CD8-positive, alpha-beta memory T cell (primary cell): ENCODE measurements at places on chromosomes 7 and 10. TPM values are rescaled to one million over a fixed set of nuclear protein-coding genes. Genes with fewer than 3 reads are reported as not detected.

DNA sequence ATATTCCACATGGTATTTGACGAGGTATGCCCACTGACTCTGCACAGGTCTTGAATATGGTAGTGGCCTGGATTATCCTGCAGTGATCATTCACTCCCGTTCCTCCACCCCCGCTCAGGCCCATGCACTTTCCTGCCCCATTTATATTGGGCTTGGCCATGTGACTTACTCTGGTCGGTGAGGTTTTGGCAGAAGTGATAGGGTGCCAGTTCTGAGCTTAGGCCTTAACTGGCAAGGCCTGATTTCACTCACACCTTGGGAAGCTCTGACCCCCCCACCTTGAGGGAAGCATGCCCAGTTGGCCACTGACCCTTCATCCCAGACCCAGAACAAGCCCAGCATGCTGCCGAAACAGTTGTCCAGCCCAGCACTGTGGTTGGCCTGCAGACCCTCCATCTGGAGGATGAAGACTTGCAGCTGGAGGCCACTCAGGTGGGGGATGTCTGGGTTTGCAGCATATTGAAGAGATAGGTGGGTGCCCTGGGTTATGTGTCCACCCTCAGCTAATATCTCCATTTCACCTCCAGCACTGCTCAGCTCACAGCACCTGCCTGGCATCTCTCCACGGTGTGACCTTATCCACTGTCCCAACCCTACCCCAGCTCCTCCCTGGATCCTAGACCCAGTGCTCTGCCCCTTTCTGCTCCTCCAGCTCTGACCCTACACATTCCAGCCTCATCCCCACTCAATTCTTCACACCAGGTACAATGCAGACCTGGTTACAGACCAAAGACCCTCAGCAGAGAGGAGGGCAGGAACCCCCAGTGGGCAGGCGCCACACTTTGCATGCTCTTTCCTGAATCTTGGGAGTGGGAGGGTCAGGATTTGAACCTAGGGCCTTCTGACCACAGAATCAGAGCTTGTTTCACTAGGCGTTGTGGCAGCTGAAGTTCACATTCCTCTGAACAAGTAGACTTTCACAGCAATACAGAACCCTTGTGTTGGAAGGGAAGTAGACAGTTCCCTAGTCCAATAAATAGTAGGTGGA is 138.1 kb upstream of the CHST15 start:
- H3K36me3 ChIP-seq = no peaks in the 10 kb centered on the region
- peak; percentile 86 for DNase-seq
- H3K27ac ChIP-seq = no peak overlapping the region
- H3K27me3 ChIP-seq = no peaks in the 10 kb centered on the region

DNA sequence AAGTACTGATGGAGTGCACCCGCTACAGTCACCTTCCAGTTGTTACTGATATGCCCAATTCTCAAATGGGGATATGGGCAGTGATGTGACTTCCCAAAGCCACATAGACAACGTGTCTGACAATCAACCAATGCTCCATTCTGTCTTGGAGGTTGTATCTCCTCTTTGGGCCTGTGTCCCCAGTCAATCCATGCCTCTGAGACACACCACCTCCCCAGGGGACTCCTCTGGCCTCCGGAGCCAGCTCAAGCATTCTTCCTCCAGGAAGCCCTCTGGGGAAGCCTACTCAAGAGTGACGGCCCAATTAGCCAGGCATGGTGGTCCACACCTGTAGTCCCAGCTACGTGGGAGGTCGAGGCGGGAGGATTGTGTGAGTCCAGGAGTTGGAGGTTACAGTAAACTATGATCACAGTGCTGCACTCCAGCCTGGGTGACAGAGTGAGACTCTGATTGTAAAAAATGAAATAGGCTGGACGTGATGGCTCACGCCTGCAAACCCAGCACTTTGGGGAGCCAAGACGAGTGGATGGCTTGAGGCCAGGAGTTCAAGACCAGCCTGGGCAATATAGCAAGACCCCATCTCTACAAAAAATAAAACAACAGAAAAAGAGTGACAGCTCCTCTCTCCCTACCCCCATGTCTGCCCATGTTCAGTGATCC is 99.5 kb upstream of the TNRC18 start:
- DNase-seq = no peak
- no peak overlapping the region for H3K4me3 ChIP-seq
- H3K27ac ChIP-seq = no peak overlapping the region
- no peaks in the 10 kb centered on the region for H3K27me3 ChIP-seq

DNA sequence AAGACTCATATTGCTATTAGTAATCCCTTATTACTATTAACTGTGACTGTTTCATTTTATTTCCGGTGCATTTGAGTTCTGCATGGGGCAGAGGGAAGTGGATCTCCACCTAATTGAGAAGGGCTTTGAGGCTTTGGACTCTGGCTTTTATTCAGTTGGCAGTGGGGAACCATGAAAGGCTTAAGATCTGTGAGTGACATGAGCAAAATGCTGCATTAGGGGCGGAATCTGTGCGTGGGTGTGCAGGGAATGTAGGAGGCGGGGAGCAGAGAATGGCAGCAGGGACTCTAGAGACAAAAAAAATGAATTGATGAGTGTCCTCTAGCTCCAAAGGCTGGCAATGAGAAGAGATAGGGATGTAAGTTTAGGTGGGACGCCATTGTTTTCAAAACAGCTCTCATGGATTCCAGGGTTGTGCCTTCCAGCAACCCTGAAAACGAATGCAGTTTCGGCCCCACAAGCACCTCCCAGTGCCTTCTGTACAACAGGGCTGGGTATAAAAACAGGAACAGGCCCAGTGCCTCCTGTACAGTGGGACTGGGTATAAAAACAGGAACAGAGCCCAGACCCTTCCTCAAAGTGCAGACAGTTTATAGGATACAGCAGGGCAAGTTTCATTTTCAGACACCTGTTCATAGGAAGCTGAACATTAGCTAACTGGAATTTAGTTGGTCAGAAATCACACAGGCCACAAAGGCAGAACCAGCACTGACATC is 663.3 kb upstream of the FOXK1 start:
- H3K27me3 ChIP-seq = no peaks in the 10 kb centered on the region
- H3K4me3 ChIP-seq = no peak overlapping the region
- H3K27ac ChIP-seq = no peak overlapping the region
- no peak for DNase-seq

DNA sequence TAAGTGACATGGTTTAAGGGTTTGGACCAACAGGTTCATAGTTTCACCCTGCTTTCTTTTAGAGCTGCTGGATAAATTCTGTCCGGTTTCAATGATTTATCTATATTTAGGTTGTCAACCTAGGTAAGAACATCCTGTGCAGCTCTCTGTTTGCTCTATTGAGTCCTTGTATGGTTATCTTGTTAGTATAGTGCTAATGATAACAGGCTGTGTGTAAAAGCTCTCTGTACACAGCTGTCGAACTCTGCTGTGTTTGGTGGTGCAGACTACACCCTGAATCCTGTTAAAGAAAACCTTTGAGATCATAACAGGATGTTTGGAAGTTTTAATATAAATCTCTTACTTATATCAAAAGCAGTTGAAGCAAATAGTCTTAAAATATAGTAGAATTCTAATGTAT is 219.2 kb downstream of the SDK1 start:
- no peaks in the 10 kb centered on the region for H3K27me3 ChIP-seq
- no peak overlapping the region for H3K27ac ChIP-seq
- no peak overlapping the region for H3K4me3 ChIP-seq
- no peak for DNase-seq
- H3K4me1 ChIP-seq = no peaks in the 10 kb centered on the region

GRCh38 chr10:14624600-14624999 is 150.1 kb downstream of the FAM107B start:
- no peaks in the 10 kb centered on the region for H3K4me1 ChIP-seq
- H3K4me3 ChIP-seq = no peak overlapping the region
- H3K27me3 ChIP-seq = no peaks in the 10 kb centered on the region
- H3K36me3 ChIP-seq = no peaks in the 10 kb centered on the region
- no peak overlapping the region for H3K27ac ChIP-seq

DNA sequence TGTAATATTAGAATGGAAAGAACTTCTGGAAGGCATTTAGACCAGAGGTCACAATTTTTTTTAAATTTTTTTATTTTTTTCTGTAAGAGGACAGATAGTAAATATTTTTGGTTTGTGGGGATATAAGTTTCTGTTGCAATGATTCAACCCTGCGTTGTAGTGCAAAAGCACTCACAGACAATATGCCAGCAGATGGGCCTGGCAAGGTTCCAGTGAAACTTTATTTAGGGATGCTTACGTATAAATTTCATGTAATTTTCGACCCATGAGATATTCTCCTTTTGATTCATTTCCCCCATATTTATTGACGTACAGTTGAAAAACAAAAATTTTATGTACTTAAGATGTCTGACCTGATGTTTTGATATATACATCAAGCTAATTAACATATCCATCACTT is 72.8 kb upstream of the NMT2 start:
- H3K36me3 ChIP-seq = no peaks in the 10 kb centered on the region
- no peak for DNase-seq
- no peaks in the 10 kb centered on the region for H3K27me3 ChIP-seq

GRCh38 chr10:102522874-102523249 is 19.1 kb downstream of the SUFU start:
- H3K4me3 ChIP-seq = no peak overlapping the region
- H3K4me1 ChIP-seq = no peaks in the 10 kb centered on the region
- no peak overlapping the region for H3K27ac ChIP-seq

DNA sequence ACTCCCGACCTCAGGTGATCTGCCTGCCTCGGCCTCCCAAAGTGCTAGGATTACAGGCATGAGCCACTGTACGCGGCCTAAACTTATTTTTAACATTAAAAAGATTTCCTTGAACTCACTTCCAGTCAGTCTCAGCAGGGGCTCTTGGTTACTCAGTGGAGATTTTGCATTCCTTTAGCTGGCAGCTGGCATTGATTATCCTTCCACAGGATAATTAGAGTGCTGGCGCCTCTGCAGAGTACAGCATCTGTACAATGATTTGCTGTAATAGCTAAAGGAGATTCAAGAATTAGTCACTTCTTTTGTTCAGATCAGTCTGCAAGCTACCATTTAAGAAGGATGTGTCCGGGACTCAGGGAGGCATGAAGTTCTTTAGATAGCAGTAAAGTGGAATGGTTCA is 125.0 kb upstream of the NPY start:
- no peak overlapping the region for H3K27ac ChIP-seq
- no peak overlapping the region for H3K4me3 ChIP-seq
- no peak for DNase-seq
- H3K27me3 ChIP-seq = no peaks in the 10 kb centered on the region

GRCh38 chr7:14305233-14305866 is 315.9 kb upstream of the ETV1 start:
- no peaks in the 10 kb centered on the region for H3K27me3 ChIP-seq
- no peak overlapping the region for H3K4me3 ChIP-seq
- no peak overlapping the region for H3K27ac ChIP-seq
- H3K36me3 ChIP-seq = no peaks in the 10 kb centered on the region
- DNase-seq = no peak

GRCh38 chr7:80736371-80737125 is 98.1 kb downstream of the CD36 start:
- H3K4me1 ChIP-seq = no peaks in the 10 kb centered on the region
- no peaks in the 10 kb centered on the region for H3K36me3 ChIP-seq
- H3K27ac ChIP-seq = no peak overlapping the region
- no peak overlapping the region for H3K4me3 ChIP-seq
- DNase-seq = no peak
- no peaks in the 10 kb centered on the region for H3K27me3 ChIP-seq

GRCh38 chr10:2278363-2278762 is 541.0 kb upstream of the ADARB2 start:
- no peak overlapping the region for H3K27ac ChIP-seq
- no peaks in the 10 kb centered on the region for H3K27me3 ChIP-seq
- H3K4me3 ChIP-seq = no peak overlapping the region
- H3K4me1 ChIP-seq = no peaks in the 10 kb centered on the region
- no peak for DNase-seq

GRCh38 chr10:47260505-47261111 is 39.4 kb upstream of the GDF10 start:
- H3K36me3 ChIP-seq = no peaks in the 10 kb centered on the region
- no peak overlapping the region for H3K27ac ChIP-seq
- H3K4me3 ChIP-seq = no peak overlapping the region

DNA sequence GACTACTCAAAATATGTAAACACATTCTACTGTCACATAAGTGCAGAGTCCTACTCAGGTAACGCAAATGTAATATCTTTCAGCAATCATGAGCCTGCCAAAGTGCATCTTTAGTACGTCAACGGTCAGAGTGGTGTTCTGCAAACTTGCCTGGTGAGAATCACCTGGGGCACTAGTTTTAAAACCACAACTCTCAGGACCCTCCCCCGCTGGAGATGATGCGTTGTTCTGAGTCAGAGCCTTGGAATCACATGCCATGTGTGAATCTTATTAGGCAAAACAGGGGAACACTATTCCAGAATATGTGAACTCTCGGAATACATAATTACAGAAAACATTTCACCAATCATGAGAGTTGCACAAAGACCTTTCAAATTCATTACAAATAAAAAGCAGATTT is 115.7 kb downstream of the TPK1 start:
- H3K36me3 ChIP-seq = no peaks in the 10 kb centered on the region
- no peak overlapping the region for H3K27ac ChIP-seq
- no peaks in the 10 kb centered on the region for H3K4me1 ChIP-seq
- H3K4me3 ChIP-seq = no peak overlapping the region

DNA sequence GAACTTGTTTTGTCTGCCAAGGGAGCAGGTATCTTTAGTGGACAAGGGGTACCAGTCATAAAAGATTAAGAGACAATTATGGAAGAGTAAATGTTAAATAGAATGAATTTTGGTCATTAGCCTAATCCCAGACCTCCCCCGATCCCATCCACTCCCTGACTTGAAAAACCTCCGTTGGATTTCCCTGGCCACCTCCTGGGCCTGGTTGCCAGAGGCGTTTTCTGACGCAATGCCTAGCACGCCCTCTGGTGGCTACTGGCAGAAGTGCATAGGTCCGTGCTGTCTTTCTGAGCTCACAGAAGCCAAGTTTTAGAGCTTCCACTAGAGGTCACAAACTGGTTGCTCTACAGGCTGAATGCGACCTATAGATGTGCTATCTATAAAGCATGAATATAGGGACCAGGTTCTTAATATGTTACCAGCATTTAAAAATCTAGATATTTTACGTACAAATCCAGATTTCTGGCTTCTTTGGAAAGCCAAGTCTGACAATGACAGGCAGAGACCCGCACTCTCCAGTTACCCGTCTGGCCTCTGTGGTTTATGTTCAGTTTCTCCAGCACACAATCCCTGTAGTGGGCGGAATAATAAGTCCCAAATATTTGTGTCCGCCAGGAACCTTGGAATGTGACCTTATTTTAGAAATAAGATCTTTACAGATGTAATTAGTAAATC is 39.8 kb downstream of the SPOCK2 start:
- H3K4me1 ChIP-seq = no peaks in the 10 kb centered on the region
- H3K27ac ChIP-seq = no peak overlapping the region
- H3K27me3 ChIP-seq = no peaks in the 10 kb centered on the region
- no peak overlapping the region for H3K4me3 ChIP-seq
- no peaks in the 10 kb centered on the region for H3K36me3 ChIP-seq

DNA sequence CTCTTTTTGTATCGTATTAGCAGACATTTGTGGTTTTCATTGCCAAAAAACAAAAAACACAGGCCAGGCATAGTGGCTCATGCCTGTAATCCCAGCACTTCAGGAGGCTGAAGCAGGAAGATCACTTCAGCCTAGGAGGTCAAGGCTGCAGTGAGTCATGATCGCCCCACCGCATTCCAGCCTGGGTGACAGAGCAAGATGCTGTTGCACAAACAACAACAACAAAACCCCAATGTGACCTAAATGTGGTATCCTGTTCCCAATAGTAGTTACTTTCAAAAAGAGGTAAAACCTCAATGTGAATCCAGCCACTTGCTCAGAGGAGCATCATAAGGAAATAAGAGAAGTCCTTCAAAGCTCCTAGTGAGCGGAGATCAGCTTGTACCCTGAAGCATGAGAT is 45.8 kb upstream of the SKAP2 start:
- H3K36me3 ChIP-seq = no peaks in the 10 kb centered on the region
- no peak overlapping the region for H3K4me3 ChIP-seq
- DNase-seq = no peak

The CPED1 gene
- polyA plus RNA-seq = not detected

The CYP2E1 gene
- 0.68 TPM for polyA plus RNA-seq

The PMS2 gene
- polyA plus RNA-seq = 16.7 TPM

The CDH23 gene
- polyA plus RNA-seq = 2.0 TPM

The CNTNAP2 gene
- polyA plus RNA-seq = not detected
